Activated CD8-positive, alpha-beta memory T cell treated with anti-CD3 and anti-CD28 coated beads for 1 hour (primary cell): ENCODE measurements at places on chromosomes 12 and 14.

DNA sequence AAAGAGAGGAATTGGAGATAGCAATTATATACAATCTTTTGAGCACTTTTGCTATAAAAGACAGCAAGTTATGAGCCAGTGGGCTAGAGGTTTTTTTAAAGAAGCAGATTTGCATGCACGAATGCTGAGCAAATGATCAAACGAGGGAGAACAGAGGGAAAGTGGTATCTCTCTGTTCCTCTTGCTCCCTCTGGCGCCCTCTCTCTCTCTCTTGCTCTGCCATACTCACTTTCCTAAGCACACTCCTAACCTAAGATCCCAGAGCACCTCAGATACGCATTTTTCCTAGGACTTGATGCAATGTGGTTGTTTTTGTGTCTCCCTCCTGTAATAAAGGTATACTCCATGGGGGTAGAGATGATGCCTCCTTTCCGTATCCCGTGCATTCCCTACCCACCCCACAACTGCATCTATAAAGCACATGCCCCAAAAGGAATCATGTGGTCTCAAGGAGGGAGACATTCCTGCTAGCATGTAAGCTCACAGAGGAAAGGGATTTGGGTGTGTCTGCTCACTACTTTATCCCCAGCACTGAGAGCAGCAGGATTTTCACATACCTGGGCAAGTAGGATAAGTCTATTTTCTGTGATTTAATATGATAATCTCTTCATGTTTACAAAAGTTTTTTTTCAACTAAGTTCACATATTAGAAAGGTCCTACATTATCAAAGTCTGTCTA lies 270.2 kb downstream of the SSPN start:
- DNase-seq = no peak

DNA sequence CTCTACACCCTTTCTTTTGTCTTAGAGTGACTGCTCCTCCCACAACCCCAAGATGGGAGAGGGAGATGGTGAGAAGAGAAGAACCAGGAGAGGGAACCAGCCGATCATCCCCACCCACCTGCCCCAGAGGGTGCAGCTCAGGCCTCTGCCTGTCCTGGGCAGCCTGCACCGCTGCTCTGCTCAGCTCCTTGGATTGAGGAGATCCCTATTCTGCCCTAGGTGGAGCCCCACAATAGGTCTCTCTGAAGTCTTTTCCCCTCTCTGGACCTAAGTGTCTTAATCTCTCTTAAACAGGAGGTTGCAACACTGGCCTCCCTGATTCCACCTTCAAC lies 2.2 kb downstream of the ANKRD33 start:
- DNase-seq = no peak

- no peak for DNase-seq
Measured at GRCh38 chr14:85911044-85911443, 381.1 kb downstream of the FLRT2 start.

- no peak for DNase-seq
Measured at GRCh38 chr12:92574051-92574783, 128.6 kb upstream of the PLEKHG7 start.

- no peak for DNase-seq
Measured at GRCh38 chr12:75099210-75099609, 110.4 kb downstream of the KCNC2 start.

DNA sequence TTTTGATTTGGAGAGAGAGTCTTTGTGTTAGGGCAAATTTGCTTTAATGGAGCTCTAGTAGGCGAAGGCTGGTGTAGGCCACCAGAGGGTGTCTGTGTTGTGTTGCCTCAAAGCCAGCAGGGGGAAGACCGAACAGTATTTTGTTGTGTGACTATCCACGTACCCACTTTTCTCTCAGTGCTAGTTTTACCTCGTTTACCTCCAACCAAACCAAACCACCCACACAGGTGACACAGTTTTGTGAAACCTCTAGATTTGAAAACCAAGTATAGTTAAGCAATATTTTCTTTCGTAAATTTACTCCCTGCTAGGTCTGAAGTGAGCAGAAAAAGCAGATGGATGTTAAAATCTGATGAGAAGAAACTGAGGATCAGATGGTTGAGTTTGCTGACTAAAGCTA lies 36.3 kb upstream of the NPFF start:
- DNase-seq = no peak

DNA sequence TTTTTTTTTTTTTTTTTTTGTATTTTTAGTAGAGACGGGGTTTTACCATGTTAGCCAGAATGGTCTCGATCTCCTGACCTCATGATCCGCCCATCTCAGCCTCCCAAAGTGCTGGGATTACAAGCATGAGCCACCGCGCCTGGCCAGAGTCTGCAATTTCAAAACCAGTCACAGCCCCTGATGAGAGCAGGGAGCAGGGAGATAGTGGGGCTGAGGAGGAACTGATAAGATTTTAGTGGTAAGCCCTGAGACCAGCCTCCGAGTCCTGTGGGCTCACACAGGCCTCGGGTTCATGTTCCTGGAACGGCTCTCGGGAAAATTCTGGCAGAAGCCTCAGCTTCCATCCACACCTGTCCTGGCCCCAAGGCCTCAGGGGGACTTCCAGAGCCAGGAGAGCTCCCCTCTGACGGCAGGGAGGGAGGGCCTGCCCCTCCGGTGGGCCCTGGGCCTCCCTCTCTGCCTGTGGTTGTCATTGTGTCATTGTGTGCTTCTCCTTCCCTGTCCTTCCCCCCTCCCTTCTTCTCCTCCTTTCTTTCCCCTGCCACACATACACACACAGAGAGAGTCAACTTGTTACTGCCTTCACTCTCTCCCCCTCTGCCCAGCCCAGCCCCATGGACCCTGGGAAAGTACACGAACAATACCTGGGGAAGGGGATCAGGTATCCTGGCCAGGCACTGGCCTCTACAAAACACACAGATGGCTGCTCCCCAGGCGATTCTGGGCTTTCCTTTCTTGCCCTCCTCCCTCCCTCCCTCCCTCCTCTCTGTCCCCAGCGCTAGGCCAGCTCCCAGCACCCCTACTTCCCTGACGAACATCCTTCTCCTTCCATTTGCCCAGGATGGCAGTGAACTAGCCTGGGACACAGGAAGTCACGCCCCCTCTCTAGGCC lies 294.1 kb downstream of the DPF3 start:
- no peak for DNase-seq

DNA sequence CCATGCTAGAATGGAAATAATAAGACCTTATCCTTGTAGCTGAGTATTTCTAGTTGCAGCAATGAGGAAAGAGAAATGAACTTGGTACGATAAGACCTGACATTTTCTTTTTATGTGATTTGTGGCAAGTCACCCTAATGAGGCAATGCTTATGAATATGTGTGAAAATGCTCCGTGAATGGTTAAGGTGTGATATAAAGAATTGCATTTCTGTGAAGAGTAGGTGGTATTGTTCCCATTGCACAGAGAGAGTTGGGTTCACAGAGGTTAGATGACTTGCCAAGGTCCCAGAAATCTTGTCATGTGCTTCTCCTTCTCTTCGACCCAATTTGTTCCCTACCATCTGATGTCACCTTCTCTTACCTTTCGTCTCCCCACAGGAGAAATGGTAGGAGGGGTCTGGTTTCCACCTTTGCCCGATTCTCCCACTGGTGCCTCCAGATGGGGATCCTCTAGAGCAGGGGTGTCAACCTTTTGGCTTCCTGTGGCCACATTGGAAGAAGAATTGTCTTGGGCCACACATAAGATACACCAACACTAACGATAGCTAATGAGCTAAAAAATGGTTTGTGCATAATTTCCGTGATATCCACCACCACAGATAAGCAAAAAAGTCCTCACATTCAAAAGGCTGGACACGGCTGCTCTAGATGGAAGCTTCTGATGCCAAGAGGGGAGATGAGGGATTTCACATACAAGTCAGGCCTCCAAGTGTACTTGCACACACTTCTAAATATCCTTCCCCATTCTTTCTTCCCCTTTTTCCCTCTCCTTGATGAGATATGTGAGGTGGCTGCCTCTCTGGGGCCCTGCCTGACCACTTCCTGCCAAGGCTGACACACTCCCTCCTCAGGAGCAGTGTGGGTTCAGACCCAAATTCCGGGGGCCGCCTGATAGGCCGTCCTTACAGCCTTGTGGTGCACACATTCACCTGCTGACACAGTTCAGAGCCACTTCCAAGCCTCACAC lies 96.1 kb downstream of the PLXNC1 start:
- DNase-seq = no peak

DNA sequence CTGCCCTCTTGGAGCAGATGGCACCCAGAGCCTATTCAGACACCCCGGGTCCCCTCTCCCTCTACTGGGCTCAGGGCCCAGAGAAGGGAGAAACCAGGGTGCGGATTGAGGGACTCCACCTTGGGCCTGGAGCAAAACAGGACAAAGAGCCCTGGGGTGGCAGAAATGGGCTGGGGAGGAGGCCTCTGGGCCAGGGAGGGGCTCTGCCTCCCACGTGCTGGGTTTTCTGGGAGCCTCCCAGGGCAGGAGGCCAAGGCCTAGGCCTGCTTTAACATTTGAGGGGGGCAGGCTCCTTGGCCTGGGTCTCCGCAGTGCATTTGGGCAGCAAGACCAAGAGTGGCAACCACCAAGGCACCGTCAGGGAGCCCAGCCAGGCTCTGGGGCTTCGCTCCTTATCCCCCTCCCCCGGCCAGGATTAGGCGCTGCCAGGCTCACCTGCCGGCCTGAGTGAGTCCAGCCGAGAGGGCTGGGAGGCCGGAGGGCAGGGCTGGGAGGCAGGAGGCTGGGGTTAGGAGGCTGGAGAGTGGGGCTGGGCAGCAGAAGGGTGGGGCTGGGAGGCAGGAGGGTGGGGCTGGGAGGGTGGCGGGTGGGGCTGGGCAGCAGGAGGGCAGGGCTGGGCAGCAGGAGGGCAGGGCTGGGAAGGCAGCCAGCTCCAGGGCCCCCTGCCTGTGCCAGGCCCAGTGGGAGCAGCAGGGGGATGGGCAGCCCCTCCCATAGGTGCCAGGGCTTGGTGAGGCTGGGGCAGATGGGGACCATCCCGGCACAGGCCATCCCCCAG lies 101.8 kb upstream of the EIF5 start:
- no peak for DNase-seq

DNA sequence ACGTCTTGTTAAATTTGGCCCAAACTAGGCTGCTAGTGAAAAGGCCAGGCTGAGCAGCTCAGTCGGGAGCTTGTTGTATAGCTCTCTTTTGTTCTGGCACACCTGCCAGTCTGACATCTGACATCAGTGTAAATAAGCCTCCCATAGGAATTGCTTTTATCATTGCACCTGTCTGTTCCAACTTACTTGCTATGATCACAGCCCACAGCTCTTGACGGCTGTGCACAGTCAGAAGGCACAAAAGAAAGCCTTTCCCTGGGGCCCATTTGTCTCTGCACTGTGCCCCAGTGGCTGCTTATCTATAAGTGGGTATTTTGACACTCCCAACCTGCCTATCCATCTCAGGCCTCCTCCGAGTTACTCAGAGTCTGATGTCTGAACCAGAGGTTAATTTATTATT lies 324.5 kb downstream of the NUAK1 start:
- DNase-seq = no peak

GRCh38 chr12:71671816-71672215 lies 7.7 kb downstream of the THAP2 start:
- DNase-seq = no peak

DNA sequence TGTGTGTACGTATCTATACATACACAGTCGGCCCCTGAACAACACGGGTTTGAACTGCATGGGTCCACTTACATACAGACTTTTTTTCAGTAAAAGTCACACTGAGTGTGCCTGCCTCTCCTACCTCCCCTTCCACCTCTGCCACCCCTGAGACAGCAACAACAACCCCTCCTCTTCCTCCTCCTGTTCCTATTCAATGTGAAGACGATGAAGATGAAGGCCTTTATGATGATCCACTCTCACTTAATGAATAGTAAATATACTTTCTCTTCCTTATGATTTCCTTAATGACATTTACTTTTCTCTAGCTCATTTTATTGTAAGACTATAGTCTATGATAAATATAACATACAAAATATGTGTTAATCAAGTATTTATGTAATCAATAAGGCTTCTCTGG lies 25.5 kb downstream of the TM7SF3 start:
- DNase-seq = no peak

DNA sequence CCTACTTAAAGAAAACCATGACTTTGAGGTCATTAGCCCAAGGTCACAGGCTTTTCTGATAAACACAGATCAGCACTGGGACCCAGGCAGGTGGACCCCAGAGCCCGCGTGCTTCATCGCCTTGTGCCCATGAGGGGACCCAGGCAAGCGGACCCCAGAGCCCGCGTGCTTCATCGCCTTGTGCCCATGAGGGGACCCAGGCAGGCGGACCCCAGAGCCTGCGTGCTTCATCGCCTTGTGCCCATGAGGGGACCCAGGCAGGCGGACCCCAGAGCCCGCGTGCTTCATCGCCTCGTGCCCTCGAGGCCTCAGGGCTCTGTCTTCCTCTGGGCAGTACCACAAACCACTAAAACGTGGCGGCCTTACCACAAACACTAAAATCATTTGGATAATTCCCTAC lies 31.7 kb downstream of the STX2 start:
- no peak for DNase-seq

DNA sequence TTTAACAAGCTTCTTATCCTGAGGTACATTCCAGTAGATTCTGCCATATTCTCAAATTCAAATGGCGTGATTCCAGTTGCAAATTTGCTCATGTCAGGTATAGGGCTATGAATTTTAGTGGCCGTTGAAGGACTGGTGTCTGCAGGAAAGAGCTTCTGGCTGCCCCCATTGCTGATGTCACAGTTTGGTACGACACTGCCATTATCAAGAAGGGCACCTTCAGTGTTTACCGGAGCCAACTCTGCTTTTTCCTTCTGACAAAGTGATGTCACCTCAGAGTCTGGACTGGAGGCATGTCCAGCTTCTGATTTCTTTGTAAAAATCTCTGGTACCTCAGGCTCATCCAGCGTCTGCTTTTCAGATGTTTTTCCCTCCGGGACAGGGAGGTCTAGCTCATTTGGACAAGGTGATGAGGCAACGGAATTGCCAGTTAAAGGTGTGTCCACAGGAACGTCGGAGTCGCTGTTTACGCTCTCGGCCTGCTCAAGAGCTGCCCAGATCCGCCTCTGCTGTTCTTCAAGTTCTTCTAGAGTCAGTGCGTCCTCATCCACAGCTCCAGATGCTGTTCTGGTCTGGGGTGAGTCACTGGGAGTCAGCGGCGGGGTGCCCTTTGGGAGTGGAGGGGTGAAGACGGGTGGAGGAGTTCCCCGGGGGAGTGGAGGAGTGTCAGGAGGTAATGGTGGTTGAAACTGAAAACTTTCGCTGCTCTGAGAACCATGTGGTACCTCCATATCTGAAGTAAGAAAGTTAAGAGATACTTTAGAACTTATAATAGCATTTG lies 27.0 kb downstream of the ZCCHC8 start:
- no peak for DNase-seq

DNA sequence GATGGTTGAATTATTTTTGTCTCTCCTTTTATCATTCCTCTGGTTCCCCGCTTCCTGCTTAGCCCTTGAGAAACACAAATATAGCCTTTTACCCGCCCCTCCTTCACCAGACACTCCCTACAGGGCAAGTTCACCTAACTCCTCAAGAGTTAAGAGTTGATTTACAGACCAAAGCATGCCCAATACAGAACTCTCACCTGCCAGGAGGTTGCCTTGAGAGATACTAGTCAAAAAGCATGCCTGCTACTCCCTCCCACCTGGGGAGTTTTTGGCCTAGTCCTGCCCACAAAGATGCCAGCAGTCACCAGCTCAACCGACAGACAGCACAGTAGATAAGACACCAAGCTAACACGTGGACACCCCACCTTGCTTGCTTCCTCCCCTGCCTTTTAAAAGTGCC lies 11.2 kb downstream of the LGMN start:
- DNase-seq = no peak

GRCh38 chr12:93261505-93262094 lies 116.1 kb upstream of the NUDT4 start:
- no peak for DNase-seq

- peak; percentile 11 for DNase-seq
Measured at GRCh38 chr12:38904537-38905479, 583 bp downstream of the CPNE8 start.
